Panc1 (cell line): ENCODE measurements at places on chromosomes 11 and 22.

- no peak for DNase-seq
Measured at GRCh38 chr11:114928260-114928870, 250.0 kb downstream of the NXPE2 start.

GRCh38 chr22:44541671-44542319 is 43.8 kb upstream of the RTL6 start:
- DNase-seq = no peak

GRCh38 chr11:120244476-120245365 is 4.8 kb downstream of the POU2F3 start:
- no peak for DNase-seq

DNA sequence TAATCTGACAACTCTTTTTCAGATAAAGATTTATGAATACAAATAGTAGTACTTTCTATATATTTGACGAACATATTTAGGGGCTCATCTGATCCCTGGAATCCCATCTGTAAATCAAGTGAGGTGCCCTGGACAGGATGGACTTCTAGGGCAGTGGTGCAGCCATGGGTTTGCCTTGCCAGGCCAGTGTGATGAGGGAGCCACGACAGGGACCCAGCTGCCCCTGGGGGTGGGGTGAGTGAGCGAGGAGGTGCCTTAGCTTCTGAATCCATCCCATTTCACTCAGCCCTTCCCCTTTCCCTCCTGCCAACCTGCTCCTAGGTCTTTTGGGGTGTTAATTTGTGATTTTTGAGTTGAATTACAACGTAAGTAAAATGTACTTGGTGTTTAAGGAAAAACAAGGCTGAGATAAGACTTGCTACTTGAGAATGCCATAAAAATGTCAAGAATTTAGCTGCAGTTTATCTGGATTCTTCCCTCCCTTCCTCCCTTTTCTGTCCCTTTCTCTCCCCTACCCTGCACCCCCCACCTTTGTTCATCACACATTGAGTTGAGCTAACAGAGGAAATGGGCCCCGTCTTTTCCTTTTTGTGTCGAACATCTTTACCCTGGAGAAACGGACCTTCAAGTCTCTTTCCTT is 60.8 kb downstream of the PPFIBP2 start:
- DNase-seq = no peak

GRCh38 chr11:43267856-43268580 is 43.8 kb upstream of the API5 start:
- DNase-seq = no peak

GRCh38 chr22:29301716-29302401 is 4.6 kb upstream of the GAS2L1 start:
- no peak for DNase-seq
